ENCODE measurements at places on chromosomes 13 and 19.

- DNase-seq: peak; percentile 23
These were observed 38.6 kb upstream of the SEMA6B start for GRCh38 chr19:4597975-4598671.

DNA sequence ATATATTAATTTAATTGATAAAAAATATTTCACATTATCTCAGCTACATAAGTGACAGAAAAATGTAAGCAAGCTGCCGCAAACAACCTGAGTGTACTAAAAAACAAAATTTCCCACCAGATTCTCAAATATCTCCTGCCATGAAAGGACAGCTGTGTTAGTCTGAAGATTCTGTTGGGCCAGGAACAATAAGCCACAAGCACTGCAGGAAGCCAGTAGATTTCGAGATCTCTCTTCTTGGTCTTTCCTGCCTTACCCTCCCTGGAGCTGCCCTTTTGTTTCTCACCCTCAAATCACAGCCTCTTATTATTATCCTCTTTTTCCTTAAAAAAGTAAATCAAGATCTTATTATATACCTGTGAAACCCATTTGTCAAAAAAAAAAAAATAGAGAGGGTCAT lies 165.6 kb downstream of the EFNB2 start:
- DNase-seq: no peak

DNA sequence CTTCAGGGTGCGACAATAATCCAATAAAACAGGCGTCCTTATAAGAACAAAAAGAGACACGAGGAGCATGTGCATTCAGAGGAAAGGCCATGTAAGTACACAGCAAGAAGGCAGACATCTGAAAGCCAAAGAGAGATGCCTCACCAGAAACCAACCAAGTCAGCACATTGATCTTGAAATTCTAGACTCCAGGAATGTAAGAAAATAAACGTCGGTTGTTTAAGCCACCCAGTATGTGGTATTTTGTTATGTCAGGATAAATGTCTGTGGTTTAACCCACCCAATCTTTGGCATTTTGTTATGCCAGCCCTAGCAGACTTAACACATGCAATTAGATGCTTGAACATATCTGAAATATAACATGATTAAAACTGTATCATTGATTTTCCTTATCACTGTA lies 452.0 kb downstream of the SLITRK6 start:
- no peak for DNase-seq

DNA sequence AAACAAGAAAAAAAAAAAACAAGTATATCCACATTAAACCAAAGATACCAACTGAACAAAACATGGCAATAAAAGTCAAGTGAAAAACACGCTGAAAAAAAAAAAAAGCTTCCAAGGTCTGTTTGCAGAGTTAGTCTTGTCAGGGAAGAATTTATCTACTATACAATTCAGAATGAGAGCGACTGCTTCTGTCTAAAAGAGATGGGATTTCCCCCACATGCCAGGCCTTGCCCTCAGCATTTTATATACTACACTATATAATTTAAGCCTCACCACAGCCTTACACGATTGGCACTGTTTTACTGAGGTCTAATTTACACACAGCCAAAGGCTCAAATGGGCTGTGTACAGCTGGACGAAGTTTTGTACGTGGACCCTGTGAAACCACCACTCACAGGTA lies 67.3 kb downstream of the FOXO1 start:
- no peak for DNase-seq

- DNase-seq: no peak
These were observed 380.0 kb downstream of the KLF12 start for GRCh38 chr13:73754241-73754640.

DNA sequence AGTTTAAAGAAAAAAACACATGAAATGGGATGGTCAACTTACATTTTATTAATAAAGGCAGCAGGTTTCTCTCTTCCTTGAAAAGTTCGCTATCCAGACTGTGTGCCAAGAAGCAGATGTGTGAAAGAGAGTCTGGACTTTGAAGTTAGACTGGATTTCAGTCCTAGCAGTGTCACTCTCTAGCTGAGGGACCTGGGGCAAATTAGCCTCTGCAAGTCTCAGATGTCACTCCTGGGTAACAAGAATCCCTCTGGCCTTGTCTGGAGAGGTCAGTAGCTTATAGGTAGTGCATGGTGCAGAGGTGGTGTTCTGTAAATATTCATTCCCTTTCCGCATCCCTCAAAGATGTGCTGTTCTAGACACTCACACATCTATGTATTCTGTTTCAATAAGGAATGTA lies 187.6 kb upstream of the RNF113B start:
- no peak for DNase-seq

- no peak for DNase-seq
These were observed 191.6 kb downstream of the DLEU7 start for GRCh38 chr13:50651922-50652321.

- no peak for DNase-seq
These were observed 10.4 kb upstream of the TBC1D4 start for GRCh38 chr13:75492389-75492788.

GRCh38 chr13:93226623-93227279 lies at the start of gene GPC6:
TSS of gene GPC6 (plus strand) at chr13:93226807.
- no peak for DNase-seq

DNA sequence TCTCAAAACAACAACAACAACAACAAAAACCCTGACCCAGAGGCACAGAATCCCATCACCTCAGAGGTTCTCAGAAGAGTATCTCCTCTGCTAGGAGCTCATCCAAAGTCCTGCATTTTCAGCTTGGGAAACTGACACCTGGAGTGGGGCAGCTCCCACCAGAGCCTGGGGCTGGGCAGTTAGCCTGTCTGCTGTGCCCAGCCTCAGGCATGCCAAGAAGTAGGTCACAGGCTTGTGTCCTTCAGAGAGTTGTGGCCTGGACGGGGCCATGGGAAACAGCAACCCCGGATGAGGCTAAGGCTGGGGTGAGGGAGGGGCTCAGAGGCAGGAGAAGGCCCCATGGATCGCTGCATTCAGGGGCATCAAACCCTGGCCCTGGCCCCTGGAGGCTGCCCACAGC lies 2.1 kb downstream of the NDUFS7 start:
- DNase-seq: no peak

DNA sequence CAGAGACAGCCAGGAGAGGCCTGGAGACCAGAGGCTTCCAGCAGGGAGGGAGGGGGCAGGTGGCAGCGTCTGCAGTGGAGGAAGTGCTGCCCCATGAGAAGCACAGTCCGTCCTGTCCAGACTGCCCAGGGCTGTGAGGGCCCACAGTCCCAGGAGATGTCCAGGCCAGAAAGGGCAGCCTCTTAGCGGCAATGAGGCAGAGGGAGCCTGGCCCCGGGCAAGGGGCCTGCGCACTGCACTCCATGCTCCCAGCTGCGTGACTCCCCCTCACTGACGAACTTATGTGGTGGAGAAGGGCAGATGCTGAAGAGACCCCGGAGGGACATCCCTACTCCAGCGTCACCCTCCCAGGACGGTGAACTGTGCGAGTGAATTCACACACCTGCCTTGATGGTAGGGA lies 115.3 kb downstream of the SOX1 start:
- no peak for DNase-seq

DNA sequence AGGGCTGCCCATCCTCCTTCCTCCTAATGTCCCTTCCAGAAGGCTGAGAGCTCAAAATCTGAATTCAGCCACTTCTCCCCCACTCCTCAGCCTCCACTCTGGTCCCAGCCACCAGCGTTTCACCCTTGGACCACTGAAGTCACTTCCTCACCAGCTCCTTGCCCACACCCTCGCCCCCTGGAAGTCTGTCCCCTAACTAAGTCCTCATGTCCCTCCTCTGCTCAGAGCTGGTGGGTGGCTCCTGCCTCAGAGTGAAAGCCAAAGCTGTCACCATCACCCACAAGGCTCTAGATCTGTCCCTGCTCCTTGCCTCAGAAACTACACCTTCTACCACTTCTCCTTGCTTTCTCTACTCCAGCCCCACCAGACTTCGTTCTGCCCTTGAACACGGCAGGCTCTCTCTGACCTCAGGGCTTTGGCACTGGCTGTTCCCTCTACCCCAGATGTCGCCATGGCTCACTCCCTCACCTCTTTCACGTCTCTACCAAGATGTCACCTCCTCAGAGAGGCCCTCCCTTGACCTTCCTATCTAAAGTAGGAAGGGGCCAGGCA lies 1.7 kb downstream of the ERCC1 start:
- no peak for DNase-seq

DNA sequence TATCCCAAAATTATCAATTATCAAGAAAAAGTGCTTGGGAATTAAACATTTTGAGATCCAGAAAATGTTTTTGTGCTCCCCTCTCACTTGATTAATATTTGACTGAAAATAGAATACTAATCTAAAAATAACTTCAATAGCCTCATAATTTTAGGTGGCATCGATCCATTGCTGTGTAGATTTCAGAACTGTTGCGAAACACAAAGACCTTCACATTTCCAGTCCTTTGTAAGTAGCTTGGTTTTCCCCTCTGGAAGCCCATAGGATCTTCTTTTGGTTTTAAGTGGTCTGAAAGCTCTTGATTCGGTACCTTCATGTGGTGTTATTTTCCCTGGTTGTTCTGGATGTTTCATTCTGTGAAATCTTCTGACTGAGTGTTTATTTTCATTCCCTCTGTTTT lies 176.5 kb downstream of the NUFIP1 start:
- no peak for DNase-seq

- DNase-seq: no peak
These were observed 459.8 kb downstream of the FGF14 start for GRCh38 chr13:101942038-101942437.

- no peak for DNase-seq
These were observed 9.0 kb downstream of the SLC25A15 start for GRCh38 chr13:40798380-40798779.

GRCh38 chr19:27734496-27735220 lies 1478.3 kb downstream of the UQCRFS1 start:
- DNase-seq: no peak

DNA sequence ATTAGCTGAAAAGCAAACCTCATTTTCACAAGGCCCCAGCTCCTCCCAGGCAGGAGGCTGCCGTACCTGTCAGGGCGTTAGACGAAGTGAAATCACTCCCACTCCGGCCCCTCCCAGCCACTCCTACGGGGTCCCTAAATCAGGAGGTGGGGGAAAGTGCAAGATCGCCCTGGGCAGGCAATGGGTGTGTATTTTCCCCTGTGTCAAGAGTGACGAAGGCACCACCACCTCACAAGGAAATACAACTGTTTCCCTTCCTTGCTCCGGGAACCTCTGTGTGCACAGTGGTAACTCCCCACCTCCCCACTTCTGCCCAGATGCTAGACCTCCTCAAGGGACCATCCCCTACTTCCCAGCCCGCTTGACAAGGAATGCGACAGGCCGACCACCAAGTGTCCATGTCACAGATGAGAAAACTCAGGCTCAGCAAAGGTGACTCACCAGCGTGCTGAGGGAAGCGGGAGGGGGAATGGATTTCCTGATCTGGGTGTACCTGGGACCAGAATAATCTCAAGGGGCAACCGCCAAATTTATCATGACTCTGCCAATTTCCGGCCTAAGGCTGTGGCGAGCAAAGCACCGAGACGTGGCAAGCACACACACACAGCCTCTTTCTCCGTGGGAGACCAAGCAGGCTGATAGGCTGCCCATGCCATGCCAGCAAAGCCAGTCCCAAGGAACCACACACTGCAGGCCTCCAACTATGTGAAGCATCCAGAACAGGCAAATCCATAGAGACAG lies 7.3 kb downstream of the PPP6R1 start:
- DNase-seq: peak; percentile 21

GRCh38 chr19:3516675-3517207 lies 10.6 kb downstream of the FZR1 start:
- DNase-seq: peak; percentile 48

DNA sequence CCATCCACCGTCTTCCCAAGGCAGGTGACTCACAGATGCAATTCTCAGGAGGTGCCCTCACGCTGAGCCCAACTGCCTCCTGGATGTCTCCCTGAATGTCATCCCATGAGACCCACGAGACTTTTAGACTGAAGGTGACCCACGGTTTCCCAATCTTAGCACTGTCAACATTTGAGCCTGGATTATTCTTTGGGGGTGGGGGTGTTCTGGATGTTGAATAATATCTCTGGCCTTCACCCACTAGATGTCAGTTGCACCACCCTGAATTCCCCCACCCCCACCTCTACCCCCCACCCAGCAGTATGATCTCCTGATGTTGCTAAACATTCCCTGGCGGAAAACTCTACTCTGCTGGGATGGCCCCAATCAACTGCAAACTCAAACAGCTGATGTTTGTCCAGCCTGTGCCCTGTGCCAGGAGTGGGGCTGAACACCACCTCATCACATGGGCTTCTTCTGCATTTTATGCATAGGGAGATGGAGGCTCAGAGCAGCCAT lies 2.2 kb upstream of the CYP4F22 start:
- DNase-seq: no peak

DNA sequence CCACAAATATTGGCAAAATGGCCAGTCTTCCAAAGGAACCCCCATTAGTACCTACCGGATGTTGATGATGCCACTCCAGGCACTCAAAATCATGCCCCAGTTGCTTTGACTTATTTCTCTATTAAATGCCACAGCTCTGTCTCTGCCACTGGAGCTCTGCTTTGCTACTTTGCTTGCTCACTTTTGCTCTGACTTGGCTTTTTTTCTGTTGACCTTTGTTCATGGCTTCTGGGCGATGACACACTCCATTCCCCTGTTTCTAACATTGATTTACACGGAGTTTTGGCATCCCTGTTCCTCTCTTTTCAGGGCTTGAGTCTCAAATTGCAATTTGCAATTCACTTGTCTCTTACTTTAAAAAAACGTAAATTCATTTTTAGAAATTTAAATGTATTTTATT lies 217.1 kb upstream of the SPRY2 start:
- DNase-seq: no peak

DNA sequence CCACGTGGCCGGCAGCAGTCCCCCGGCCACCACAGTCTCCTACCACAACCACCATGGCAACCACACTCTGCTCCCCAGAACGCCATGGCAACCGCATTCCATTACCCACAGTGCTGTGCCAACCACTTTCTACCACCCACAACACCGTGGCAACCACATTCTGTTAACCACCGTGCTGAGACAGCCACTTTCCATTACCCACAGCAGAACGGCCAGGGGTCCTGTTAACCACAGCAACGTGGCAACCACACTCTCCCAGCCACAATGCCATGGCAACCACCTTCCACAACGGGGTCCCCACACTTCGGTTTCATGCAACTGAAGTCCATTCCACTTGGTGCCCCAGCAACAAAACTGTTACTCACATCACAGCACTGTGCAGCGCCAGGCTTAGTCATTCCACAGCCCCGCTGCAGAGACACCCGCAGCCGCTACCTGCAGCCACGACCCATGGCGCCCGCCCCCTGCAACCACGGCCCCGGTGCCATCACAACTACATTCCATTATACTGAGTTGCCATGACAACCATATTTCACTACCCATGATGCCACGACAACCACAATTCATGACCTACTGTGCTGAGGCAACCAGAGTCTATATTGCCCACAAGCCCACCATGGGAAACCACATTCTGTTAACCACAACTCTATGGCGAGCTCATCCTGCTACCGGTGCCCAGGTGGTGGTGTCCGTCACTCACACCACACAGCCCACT lies 10.0 kb downstream of the DPF1 start:
- no peak for DNase-seq

Data from T follicular helper cell (primary cell).